GM23248 (cell line): ENCODE measurements at places on chromosomes 3 and 15. TPM values are rescaled to one million over a fixed set of nuclear protein-coding genes. Genes with fewer than 3 reads are reported as not detected.

SCN11A gene
- not detected in 2 replicates for total RNA-seq

CIB1 gene
- 30.7 and 45.8 TPM in 2 replicates for total RNA-seq

CDC25A gene
- 4.3 and 4.6 TPM in 2 replicates for total RNA-seq

RAB43 gene
- total RNA-seq = 19.7 and 21.6 TPM in 2 replicates

LEKR1 gene
- 0.32 TPM in 1 of 2 replicates, not detected in the other for total RNA-seq

HIGD2B gene
- total RNA-seq = not detected in 2 replicates

GOLGA6D gene
- not detected in 2 replicates for total RNA-seq

ISLR gene
- 110 and 127 TPM in 2 replicates for total RNA-seq

COLQ gene
- 0.32 and 1.1 TPM in 2 replicates for total RNA-seq

SLC51B gene
- total RNA-seq = not detected in 2 replicates

MEIS2 gene
- total RNA-seq = 23.7 and 29.3 TPM in 2 replicates

COPG1 gene
- total RNA-seq = 298 and 328 TPM in 2 replicates

SCG5 gene
- total RNA-seq = 16.2 and 26.1 TPM in 2 replicates

HERC2 gene
- total RNA-seq = 30.0 and 36.6 TPM in 2 replicates

LRRC34 gene
- 3.4 and 9.4 TPM in 2 replicates for total RNA-seq
